Activated CD4-positive, CD25-positive, alpha-beta regulatory T cell treated with anti-CD3 and anti-CD28 coated beads, Interleukin-2, amount 50 U/mL, for 16 hours (primary cell): ENCODE measurements at places on chromosomes 3 and 15.

GRCh38 chr3:45261333-45262110 is 35.4 kb upstream of the TMEM158 start:
- DNase-seq = no peak

GRCh38 chr3:29416514-29416913 is 135.6 kb downstream of the RBMS3 start:
- DNase-seq = no peak

GRCh38 chr3:14555835-14556234 is 15.7 kb upstream of the GRIP2 start:
- DNase-seq = no peak

- no peak for DNase-seq
These were observed 147.1 kb upstream of the RGMA start for GRCh38 chr15:93235926-93236780.
